ENCODE measurements at places on chromosomes 3 and 15.

DNA sequence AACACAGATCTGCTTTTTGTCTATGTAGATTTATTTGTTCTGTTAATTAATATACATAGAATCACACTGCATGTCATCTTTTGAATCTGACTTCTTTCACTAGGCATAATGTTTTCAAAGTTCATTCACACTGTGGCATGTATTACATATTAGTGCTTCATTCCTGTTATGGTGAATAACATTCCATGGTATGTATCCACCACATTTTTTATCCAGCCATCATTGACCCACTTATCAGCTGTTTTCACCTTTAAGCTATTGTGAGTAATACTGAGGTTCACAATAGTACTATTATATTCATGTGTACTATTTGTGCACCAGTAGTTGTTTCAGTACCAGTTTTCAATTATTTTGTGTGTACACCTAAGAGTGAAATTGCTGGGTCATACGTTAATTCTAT, 230.6 kb upstream of the CNTN3 start:
- DNase-seq = no peak

DNA sequence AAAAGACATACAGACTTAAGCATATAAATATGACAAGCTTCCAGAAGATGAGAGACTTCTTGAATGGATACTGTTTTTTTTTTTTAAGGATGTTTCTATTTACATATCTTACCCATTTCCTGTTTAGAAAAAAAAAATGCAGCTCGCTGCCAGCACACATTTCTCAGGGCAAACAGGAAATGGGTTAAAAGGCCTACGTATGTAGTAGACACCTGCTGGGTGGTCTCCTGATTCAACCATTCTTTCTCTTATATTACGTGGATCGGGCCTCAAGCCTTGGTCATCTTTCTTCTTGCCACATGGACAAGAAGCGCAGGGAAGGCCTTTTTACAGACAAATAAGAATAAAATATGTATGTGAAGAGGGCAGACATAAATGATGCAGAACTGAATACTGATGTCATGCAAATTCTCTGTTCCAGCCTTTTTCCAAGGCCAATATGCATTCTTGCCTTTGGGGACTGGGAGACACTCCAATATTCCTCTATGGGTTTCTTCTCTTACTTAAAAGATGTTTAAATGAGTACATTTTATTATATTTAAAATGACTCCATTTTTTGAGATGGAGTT, 35.0 kb upstream of the TJP1 start:
- DNase-seq = no peak

DNA sequence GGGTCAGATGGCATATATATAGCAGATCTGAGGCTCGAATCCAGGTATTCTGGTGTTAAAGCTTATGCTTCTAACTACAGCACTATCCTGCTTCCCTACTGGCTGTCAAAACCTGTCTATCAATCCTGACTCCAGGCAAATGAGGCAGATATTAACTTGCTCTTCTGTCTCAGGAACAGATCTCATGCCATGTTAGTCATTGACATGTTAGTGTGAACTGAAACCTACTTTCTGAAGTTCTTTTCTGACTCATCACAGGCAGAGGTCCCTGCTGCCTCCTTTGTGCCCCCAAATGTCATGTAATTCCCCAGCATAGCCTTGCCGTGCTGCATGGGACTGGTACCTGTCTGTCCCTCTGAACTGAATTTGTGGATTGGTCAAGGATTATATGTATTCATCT, 125.0 kb upstream of the SMAD3 start:
- DNase-seq = no peak

DNA sequence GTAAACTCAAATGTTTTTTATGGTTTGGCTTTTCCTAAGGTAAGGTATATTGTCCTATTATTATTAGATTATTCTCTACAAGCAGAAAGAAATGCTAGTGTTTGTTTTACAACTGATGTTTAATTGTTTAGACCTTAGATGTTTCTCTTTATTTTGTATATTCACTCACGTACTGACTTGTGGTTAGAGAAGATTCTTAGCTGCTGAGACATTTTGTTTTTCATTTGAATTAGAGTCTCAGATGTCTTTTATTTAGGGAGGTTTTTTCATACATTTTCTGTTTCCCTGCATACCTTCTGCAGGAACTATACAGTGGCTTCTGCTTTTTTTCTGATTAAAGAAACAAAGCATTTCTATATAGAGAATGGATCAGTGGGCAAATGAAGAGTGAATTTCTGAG, 110.9 kb downstream of the MYRIP start:
- DNase-seq = no peak

DNA sequence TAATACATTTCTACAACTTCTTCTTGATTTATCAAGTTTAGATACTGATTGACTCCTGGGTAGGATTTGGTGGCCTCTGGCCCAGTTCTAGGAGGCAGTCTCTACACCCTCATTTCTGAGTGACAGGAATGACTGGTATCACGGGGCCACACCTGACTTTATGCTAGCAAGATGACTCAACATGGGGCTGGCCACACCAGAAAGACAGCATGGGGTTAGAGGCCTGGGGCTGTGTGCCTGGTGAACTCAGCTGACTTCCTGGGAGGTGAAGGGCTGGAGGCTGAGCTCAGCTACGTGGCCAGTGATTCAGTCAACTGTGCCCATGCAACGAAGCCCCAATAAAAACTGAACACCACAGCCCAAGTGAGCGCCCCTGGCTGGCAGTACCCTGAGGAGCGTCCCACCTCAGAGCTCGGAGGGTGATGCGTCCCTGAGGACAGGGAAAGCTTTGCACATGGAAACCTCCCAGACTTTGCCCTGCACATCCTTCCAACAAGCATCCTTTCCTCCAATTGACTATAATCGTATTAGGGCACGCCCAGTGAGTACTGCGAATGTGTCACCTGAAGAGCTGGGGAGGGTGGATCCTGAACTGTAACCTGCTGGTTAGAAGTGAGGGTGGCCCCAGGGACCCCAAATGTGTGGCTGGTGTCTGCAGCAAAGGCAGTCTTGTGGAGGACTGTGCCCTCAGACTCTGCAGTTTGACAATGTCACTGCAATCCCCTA, 57.2 kb downstream of the NIPA2 start:
- no peak for DNase-seq

DNA sequence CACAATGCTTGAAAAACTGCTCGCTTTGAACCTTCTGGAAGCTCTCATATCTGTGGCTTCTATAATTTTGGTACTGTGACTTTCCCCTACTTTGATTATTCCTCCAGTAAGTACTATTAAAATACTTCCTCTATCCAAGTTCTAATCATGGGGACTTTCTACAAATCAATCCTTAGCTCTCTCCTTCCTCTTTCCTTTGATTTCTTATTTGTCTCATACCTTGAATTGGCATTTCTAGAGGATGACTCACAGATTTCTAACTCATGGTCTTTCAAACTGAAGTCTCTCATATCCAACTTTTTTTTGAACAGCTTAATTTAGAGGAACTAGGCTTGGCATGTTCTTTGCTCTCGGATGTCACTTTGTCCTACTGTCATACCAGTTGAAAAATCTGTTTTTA, 241.8 kb downstream of the TBC1D5 start:
- DNase-seq = no peak
